NCI-H1417 treated with DMSO at 0.1 percent for 48 hours (cell line): ENCODE measurements at places on chromosomes 2 and 18.
A peak's percentile ranks its signal among the peaks of the same experiment; 100 is the strongest.

- no peak for DNase-seq
These were observed 4.7 kb downstream of the SERTAD2 start for GRCh38 chr2:64649013-64649484.

DNA sequence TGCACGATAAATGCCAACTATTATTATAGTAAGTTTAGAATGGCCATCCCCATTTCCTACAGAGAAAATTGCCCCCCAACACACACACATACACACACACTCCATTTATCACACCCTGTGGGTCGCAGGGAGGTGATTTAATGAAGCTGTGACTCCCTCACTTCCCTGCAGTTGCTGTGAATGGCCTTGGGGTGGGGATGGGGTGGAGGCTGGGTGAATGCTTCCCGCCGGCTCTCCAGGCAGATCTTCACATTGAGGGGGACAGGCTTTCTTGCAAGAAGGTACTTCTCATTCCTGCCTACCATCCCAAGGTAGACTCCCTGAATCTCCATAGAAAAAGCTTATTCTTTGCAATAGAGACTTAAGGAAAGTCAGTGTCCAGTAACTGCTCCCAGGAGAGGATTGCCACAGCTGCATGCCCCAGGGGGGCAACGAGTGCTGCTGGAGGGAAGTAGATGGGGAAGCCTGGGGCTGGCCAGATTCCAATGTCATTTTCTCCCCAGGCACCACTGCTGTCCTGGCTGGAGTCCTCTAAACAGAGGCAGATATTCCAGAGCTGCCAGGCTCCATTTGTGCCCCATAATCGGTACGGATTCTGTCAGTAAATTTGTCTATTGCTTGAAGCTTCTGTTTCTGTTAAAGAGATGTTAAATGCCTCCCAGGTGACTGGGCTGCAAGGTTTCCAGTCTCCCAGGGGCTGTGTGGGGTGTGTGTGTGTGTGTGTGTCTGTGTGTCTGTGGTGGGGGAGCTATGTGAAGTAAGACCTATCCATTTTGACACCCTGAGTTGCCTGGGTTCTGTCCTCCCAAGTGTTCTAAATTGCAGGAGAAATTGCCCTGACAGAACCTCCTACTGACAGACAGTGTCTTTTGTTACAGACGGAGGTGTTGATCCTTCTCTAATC is 265.5 kb downstream of the SRBD1 start:
- DNase-seq: no peak

DNA sequence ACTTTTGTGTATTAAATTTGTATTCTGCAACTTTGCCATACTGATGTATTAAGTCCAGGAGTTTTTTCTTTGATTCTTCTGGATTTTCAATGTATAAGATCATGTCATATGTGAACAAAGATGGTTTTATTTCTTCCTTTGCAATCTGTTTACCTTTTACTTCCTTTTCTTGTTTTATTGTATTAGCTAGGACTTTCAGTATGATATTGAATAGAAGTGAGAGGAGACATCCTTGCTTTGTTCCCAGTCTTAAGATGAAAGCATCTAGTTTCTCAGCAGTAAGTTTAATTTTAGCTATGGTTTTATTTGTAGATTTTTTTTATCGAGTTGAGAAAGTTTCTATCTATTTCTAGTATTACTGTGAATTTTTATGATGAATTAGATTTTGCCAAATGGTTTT is 25.5 kb downstream of the VRK2 start:
- DNase-seq: no peak

- DNase-seq: no peak
These were observed 72.0 kb downstream of the POLE4 start for GRCh38 chr2:75030218-75031009.

- DNase-seq: no peak
These were observed 1171.7 kb upstream of the ZEB2 start for GRCh38 chr2:145691659-145692058.

- DNase-seq: no peak
These were observed 137.6 kb downstream of the LAMA1 start for GRCh38 chr18:6979954-6980353.

- DNase-seq: no peak
These were observed 417 bp downstream of the IL1B start for GRCh38 chr2:112836163-112836560.

DNA sequence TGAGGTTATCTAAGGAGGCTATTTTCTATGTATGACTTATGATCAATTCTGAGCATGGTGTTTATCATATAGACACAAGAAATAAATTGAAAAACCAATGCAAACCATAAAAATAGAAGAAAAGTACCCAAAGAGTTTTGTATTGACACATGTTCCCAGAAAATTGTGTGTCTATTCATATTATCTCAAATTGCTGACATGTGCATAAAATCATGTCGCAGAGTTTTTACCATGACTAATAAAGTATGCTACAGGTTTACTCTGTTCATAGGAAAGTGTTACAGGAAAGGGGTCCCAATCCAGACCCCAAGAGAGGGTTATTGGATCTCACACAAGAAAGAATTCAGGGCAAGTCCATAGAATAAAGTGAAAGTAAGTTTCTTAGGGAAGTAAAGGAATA is 290.7 kb upstream of the NRXN1 start:
- no peak for DNase-seq

GRCh38 chr2:113148606-113149552 is 21.5 kb downstream of the IL1RN start:
- no peak for DNase-seq

GRCh38 chr2:224039770-224040440 is 819 bp upstream of the SERPINE2 start:
- no peak for DNase-seq

DNA sequence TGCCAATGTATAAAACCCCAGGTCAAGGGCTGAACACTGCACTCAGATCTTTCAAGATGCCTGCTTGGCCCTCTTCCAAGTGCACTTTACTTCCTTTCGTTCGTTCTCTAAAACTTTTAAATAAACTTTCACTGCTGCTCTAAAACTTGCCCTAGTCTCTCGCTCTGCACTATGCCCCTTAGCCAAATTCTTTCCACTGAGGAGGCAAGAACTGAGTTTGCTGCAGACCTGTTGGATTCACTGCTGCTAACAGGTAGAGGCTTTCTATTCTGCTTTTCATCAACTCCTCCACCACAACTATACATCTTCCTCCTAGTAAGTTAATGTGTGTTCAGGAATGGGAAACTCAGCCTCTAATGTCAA is 467.9 kb downstream of the MBD2 start:
- DNase-seq: no peak

DNA sequence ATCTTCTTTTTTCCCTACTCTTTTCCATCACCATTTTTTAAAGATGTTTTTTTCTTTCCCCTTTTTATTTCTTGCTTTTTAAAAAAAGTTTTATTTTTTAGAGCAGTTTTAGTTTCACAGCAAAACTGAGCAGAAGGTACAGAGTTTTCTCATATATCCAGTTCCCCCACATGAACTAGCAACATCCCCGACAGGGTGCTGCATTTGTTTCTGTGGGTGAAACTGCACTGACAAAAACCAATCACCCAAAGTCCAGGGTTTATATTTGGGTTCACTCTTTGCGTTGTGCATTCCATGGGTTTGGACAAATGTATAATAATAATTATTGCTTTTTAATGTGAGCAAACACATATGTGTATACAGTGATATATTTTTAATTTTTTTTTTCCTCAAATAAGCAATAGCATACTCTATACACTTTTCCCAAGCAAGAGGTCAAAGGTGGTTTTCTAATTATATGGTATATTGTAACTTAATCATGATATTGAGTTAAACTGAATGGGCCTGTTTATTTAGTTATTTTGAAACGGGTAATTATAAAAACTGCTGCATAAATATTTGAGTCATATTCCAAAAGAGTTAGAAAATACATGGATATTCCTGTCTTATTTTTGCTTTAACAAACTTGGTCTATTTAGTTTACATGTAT is 50.3 kb downstream of the NCK2 start:
- peak; percentile 42 for DNase-seq

DNA sequence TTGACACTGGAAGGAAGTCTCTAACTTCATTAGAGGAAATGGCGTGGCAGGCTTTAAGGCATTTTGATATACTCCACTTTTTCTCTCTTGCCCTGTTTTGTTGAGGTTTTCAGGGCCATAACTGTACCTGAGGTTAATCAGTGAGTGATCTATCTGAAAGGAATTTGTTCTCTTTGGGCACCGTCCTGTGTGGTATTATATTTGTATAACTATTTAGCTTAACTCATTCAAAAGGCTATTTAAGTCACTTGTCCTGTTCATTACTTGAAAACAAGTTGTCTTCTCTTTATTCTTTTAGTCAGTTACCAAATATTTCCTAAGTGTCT is 180.4 kb downstream of the NEDD4L start:
- DNase-seq: no peak

- no peak for DNase-seq
These were observed 104.4 kb upstream of the CBLN2 start for GRCh38 chr18:72648481-72648960.

- DNase-seq: no peak
These were observed 41.1 kb upstream of the REG3G start for GRCh38 chr2:78984386-78984785.

GRCh38 chr2:11203480-11203879 is 48.2 kb downstream of the SLC66A3 start:
- DNase-seq: no peak

DNA sequence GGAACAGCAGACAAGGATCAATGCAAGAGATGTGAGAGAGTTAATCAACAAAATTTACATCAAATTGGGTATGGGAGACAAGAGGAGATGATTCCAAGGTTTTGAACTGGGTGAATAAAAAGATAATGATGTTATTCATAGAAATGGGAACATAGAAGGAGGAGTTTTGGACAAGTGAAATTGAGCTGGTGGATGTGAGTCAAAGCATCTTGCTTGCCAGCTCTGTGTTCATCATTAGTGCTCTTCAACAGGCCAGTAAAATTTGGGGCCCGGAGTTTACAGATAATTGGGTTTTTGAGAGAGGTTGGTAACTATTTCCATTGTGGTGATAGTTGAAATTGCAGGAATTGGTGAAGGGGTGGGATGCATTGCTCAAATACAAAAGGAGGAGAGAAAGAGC is 69.9 kb upstream of the CAVIN2 start:
- DNase-seq: no peak

GRCh38 chr2:120768112-120769048 is 32.7 kb downstream of the GLI2 start:
- DNase-seq: no peak

- DNase-seq: no peak
These were observed 93.6 kb downstream of the GYPC start for GRCh38 chr2:126749537-126749936.

DNA sequence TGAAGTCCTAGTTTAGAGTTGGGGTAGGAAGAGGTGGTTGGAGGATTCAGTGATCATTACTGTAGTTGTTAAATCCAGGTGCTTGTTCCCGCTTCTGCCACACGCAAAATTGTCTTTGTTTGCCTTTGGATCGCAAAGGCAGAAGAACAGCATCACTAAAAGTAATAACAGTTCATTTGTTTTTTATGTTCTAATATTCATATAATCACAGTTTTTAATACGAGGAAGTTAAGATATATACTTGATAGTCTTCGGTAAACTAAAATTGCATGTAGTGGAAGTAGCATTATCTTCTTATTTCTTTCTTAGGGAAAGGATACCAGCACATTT is 365 bp downstream of the NDUFB3 start:
- DNase-seq: peak; percentile 68

- no peak for DNase-seq
These were observed 37.1 kb downstream of the MBD2 start for GRCh38 chr18:54187372-54187771.

GRCh38 chr2:221517696-221518151 is 54.4 kb downstream of the EPHA4 start:
- DNase-seq: no peak

DNA sequence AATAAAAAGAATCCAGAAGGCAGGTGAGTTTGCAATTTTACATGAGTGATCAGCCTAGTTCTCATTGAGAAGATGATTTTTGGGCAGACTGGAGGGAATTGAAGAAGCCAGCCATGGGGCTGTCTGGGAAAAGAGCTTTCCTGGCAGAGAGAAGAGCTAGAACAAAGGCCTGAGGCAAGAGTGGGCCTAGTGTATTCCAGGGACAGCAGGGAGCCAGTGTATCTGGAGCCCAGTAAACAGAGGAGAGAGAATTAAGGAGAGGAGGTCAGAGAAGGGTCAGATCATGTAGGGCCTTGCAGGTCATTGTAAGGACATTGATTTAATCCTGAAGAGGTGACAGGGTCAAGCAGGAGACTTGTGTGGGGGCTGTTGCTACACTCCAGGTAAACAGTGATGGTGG is 195.8 kb downstream of the SATB2 start:
- no peak for DNase-seq

DNA sequence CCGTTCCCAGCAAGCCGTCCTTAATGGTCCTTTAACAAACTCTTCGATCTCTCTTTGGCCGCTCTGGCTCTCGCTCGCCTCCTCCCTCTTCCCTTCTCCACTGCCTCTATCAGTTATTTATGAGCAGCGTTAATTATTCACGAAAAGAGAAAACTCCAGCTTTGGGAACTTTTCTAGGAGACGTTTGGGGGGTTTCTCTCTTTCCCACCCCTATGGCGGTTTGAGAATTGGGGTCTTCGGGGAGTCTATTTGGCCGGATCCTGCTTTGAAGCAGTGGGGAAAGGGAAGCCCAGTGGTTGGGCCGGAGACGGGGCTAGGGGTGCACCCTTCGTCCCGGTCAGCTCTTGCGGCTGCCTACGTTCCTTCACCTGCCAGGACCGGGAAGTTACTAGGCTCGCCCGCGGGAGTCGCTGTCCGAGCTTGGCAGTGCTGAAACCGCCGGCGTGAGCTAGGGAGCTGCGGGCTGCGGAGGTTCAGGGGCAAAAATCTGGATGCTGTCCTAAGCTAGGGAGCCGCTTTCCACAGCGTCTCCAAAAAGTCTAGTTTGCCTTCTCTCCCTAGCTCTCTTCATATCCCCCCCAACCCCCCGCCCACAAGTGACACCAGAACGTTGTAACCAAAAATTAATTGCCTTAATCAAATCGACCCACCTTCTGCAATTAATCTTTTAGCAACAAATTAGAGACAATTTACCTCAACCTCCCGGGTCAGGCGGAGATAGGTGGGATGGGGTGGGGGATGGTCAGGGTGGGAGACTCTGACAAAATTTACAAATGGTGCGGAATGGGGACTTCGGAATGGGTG is 8.9 kb upstream of the SKOR2 start:
- no peak for DNase-seq

DNA sequence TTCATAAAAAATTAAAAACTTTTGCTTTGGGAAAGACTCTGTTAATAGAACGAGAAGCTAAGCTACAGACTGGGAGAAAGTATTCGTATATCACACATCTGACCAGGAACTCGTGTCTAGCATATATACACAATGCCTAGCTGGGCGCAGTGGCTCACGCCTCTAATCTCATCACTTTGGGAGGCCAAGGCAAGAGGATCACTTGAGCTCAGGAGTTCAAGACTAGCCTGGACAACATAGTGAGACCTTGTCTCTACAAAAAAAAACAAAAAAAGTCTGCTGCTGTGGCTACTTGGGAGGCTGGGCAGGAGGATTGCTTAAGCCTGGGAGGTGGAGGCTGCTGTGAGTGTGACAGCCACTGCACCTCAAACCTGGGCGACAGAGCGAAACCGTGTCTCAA is 46.6 kb downstream of the EPB41L5 start:
- no peak for DNase-seq
